ENCODE measurements at places on chromosomes 1 and 21. TPM values are rescaled to one million over a fixed set of nuclear protein-coding genes. Genes with fewer than 3 reads are reported as not detected.
A peak's percentile ranks its signal among the peaks of the same experiment; 100 is the strongest.

LRRC71 gene
- total RNA-seq = not detected

LCK gene
- total RNA-seq = not detected

GBP7 gene
- total RNA-seq = 0.17 TPM

OR2T29 gene
- total RNA-seq = not detected

KCND3 gene
- 11.5 TPM for total RNA-seq

KMO gene
- total RNA-seq = 1.7 TPM

GRCh38 chr1:74271503-74271902 is 36.3 kb downstream of the TNNI3K start:
- peaks cover 47% of the 10 kb centered on the region for H3K36me3 ChIP-seq
- no peak overlapping the region for H3K27ac ChIP-seq
- no peak for DNase-seq
- no peaks in the 10 kb centered on the region for H3K4me1 ChIP-seq

GRCh38 chr1:106785176-106785575 is 271.3 kb upstream of the PRMT6 start:
- no peaks in the 10 kb centered on the region for H3K4me1 ChIP-seq
- no peaks in the 10 kb centered on the region for H3K36me3 ChIP-seq
- no peak overlapping the region for H3K4me3 ChIP-seq
- no peaks in the 10 kb centered on the region for H3K27me3 ChIP-seq

DNA sequence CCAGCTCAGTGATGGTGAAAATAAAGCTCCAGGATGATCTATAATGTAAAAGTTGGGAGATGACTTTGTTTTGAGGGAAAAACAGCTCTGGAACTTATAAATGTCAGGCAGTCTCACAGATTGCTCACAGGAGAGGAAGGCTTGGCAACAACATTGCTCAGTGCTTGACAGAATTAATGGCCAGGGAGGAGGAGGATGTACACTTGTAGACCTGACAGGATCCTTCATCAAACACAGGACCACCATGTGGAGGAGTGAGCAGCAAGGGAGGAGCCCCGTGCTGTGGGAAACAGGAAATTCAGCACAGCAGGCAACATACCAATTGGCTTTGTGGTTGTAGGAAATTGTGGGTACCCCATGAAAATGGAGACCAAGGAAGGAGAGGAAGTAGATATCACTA is 291.8 kb upstream of the CAMK1G start:
- no peaks in the 10 kb centered on the region for H3K4me1 ChIP-seq
- no peak for DNase-seq
- H3K4me3 ChIP-seq = no peak overlapping the region
- H3K36me3 ChIP-seq = no peaks in the 10 kb centered on the region
- no peak overlapping the region for H3K27ac ChIP-seq

DNA sequence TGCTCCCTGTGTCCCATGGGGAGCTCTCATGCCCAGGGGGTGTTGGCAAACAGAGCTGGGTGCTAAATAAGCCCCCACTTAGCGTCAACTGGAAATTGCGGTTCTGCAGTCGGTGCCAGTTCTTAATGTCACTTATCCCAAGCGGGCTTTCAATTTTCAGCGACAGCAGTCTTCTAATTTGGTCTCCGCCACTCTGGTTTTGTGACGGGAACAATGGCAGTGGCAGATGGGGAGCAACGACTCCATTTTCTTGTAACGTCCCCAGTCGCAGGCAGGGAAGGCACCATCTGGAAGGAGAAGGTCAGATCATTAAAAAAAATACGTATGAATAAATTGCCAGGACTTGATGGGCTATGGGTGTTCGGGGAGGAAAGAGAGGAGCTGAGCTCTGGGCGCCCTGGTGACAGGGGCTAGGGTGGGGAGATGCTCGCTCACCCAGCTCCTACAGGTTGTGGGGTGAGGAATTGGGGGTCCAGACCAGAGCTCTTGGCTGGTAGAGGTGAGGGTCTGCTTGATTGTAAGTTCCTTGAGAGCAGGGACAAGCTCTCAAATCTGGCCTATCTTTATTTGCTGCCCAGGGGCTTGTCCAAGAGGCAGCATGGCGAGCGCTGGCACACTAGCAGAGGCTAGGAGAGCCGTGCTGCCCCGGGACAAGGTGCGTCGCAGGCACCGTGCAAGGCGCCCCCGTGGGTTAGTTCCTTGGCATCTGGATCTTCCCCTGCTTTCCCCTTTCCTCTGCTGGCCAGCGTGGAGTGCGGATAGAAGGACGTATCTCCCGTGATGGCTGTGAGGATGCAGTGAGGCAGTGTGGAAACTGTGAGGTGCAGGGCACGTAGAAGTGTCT is 105.8 kb downstream of the ARHGEF10L start:
- H3K36me3 ChIP-seq = peaks cover 47% of the 10 kb centered on the region
- H3K27ac ChIP-seq = no peak overlapping the region
- no peak for DNase-seq

DNA sequence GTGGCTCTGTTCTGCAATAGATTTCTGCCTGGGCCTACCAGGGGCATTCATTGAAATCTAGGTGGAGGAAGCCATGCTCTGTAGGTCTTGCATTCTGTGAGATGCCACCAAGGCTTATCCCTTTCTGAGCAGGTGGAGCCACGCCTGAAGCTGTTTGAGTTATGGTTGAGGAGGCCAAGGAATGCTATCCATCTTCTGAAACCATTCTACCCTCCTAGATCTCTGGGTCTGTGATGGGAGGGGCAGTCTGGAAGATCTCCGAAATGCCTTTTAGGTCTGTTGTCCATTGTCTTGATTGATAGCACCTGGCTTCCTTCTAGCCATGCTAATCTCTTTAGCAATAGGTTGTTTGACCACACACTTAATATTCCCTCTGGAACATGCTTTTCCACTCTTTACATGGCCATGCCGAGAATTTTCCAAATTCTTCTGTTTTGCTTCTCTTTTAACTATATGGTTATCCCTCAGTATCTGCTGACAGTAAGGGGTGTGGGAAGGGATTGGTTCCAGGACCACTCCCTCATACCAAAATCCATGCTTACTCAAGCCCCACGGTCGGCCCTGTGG is 45.2 kb downstream of the AK4 start:
- H3K27me3 ChIP-seq = no peaks in the 10 kb centered on the region
- no peak for DNase-seq
- H3K27ac ChIP-seq = no peak overlapping the region
- H3K36me3 ChIP-seq = peaks cover 12% of the 10 kb centered on the region
- H3K4me1 ChIP-seq = peaks cover 24% of the 10 kb centered on the region
- H3K4me3 ChIP-seq = no peak overlapping the region

DNA sequence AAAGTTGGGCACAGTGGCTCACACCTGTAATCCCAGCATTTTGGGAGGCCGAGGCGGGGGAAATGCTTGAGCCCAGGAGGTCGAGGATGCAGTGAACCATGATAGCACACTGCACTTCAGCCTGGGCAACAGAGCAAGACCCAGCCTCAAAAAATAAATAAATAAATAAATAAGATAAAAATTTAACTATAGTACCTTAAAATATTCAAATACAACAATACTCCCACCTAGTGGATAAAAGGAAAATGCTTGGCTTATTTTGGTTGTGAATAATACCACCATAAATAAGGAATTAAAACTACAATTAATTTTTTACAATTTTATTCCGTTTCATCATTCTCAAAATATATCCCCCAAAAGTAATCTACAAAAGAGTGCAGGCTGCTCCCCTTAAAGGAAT is 8.1 kb downstream of the PSMG1 start:
- no peaks in the 10 kb centered on the region for H3K4me1 ChIP-seq
- H3K36me3 ChIP-seq = peaks cover 72% of the 10 kb centered on the region
- no peak overlapping the region for H3K27ac ChIP-seq
- DNase-seq = no peak
- H3K4me3 ChIP-seq = no peak overlapping the region

GRCh38 chr1:41571041-41571440 is 86.6 kb upstream of the EDN2 start:
- H3K4me3 ChIP-seq = no peak overlapping the region
- no peaks in the 10 kb centered on the region for H3K4me1 ChIP-seq
- H3K27me3 ChIP-seq = no peaks in the 10 kb centered on the region
- no peak overlapping the region for H3K27ac ChIP-seq
- no peaks in the 10 kb centered on the region for H3K36me3 ChIP-seq

- H3K36me3 ChIP-seq = no peaks in the 10 kb centered on the region
- no peaks in the 10 kb centered on the region for H3K27me3 ChIP-seq
- H3K4me1 ChIP-seq = peaks cover 85% of the 10 kb centered on the region
- no peak for DNase-seq
Observed at GRCh38 chr1:19456968-19457441, 28.3 kb downstream of the CAPZB start.

DNA sequence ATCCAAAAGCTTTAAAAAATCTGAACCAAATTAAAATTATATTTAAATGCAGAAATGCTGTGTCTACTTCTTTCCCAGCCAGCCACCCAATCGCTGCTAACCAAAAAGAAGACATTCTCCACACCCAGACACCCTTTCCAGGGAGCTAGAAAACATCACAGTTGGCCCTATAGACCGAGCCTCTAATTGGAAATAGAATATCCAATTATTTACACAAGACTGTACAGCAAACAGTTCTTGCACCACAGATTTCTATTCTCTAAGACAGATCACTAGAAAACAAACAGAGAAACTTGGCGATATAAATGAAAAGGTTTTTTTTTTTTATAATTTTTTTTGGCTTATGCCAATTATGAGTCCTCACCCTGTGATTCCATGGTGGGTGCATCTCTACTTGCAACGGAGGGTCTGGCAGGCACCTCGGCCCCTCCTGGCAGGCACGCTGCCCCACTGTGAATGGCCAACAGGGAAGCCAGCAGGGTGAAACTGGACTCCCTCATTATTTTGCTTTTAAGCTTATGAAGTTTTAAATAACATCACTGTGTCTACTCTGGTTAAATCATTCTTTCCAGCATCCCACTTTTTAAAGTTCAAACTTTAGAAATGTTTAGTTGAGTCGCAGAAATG is 29.2 kb downstream of the BCAR3 start:
- H3K4me1 ChIP-seq = no peaks in the 10 kb centered on the region
- H3K27me3 ChIP-seq = no peaks in the 10 kb centered on the region
- no peak for DNase-seq
- no peak overlapping the region for H3K27ac ChIP-seq
- no peak overlapping the region for H3K4me3 ChIP-seq

- no peaks in the 10 kb centered on the region for H3K36me3 ChIP-seq
- no peak overlapping the region for H3K4me3 ChIP-seq
- no peak overlapping the region for H3K27ac ChIP-seq
- H3K4me1 ChIP-seq = no peaks in the 10 kb centered on the region
- H3K27me3 ChIP-seq = peaks cover 10% of the 10 kb centered on the region
Observed at GRCh38 chr1:17908945-17909344, 153.8 kb downstream of the ACTL8 start.

DNA sequence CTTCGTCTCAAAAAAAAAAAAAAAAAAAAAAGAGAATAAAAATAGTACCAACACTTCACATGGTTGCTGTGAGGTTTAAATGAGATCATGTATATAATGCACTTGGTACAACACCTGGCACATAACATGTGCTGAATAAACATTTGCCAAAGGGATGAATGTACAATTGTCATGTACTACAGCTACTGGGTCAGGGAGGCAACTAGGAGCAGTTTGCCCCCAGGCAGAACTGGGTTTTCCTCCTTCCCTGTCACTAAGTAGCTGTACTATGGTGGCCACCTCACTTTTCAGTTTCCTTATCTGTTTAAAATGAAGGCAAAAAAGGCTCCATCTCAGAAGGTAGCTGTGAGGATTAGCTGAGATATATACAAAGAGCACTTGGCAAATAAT is 11.5 kb downstream of the AK2 start:
- peaks cover 14% of the 10 kb centered on the region for H3K36me3 ChIP-seq
- H3K27me3 ChIP-seq = no peaks in the 10 kb centered on the region
- no peak overlapping the region for H3K4me3 ChIP-seq
- no peak for DNase-seq

DNA sequence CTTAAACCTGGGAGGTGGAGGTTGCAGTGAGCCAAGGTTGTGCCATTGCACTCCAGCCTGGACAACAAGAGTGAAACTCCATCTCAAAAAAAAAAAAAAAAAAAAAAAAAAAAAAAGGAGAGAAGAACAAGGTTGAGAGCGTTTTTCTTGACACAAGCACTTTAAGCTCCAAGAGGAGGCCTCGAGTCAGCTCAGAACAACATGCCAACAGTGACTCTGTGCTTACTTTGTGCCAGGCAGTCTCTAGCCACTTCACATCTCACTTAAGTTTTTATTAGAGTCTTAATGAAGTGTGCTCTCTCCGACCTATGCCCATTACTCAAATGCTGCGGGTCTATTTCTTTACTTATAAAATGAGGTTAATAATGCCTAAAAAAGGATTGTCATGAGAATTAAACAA is 13.0 kb downstream of the ATP1A1 start:
- H3K36me3 ChIP-seq = peaks cover 56% of the 10 kb centered on the region
- no peak overlapping the region for H3K4me3 ChIP-seq
- H3K4me1 ChIP-seq = peaks cover 31% of the 10 kb centered on the region
- DNase-seq = no peak

DNA sequence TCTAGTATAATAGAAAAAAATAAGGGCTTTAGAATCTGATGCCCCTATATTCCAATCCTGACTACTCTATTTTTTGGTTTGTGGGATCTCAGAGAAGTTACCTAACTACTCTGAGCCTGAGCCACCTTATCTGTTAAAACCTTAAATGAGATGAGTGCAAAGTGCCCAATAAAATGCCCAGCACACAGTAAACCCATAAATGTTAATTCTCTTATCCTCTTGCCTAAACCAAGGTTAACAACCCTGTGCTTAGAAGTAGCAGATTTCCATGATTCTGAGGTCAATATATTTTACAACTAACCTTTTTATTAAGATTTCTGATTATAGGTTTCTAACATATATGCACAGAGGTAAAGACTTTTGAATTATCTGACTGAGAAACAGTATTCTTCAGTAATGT is 35.8 kb downstream of the DOCK7 start:
- H3K4me3 ChIP-seq = no peak overlapping the region
- H3K27ac ChIP-seq = no peak overlapping the region
- no peak for DNase-seq
- no peaks in the 10 kb centered on the region for H3K27me3 ChIP-seq

- DNase-seq = no peak
- no peaks in the 10 kb centered on the region for H3K4me1 ChIP-seq
- H3K36me3 ChIP-seq = peaks cover 75% of the 10 kb centered on the region
- H3K4me3 ChIP-seq = no peak overlapping the region
Observed at GRCh38 chr1:11991969-11992676, 11.9 kb downstream of the MFN2 start.

DNA sequence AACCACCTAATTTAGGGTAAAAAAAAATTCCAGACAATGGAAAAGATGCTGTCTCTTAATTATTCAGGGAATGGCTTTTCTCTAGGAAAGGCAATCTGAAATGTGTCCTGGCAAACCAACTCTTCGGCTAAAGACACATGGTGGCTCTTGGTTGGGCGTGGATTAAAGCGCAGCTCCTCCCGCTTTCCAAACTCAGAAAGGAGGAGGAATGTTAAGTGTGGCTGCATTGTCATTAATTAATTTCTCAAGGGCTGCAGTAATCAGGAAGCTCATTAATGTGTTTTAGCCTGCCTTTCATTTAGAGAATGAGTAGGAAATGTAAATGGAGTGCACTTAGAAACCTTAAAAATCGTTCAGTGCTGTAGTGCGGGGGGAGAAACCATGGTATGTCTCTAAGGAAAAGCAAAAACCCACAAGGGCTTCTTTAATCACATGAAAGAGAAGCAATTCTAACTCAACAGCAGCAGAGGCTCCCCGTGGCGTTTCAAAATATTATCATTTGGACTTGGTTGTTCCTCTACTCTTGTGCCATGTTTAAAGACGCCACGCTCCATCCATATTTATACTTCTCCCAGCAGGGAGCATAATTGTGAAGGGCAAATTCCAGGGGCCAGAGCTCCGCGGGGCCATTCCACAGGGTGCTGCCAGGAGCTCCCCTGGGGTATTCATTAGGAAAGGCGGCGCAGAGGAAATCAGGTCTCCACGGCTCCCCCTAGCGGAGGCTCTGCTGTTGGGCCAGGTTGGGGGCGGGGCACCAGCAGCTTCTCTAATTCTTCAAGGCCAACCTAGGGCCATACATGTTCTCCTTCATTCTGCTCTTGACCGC is 91.9 kb upstream of the SSX2IP start:
- DNase-seq = peak; percentile 51
- H3K36me3 ChIP-seq = no peaks in the 10 kb centered on the region
- no peaks in the 10 kb centered on the region for H3K4me1 ChIP-seq
- no peak overlapping the region for H3K27ac ChIP-seq
- H3K4me3 ChIP-seq = no peak overlapping the region

All from heart left ventricle (tissue), 16 donors.